ENCODE measurements at places on chromosomes 4 and X.

- no peak for DNase-seq
Measured at GRCh38 chrX:124030520-124030919, 69.0 kb downstream of the STAG2 start.

DNA sequence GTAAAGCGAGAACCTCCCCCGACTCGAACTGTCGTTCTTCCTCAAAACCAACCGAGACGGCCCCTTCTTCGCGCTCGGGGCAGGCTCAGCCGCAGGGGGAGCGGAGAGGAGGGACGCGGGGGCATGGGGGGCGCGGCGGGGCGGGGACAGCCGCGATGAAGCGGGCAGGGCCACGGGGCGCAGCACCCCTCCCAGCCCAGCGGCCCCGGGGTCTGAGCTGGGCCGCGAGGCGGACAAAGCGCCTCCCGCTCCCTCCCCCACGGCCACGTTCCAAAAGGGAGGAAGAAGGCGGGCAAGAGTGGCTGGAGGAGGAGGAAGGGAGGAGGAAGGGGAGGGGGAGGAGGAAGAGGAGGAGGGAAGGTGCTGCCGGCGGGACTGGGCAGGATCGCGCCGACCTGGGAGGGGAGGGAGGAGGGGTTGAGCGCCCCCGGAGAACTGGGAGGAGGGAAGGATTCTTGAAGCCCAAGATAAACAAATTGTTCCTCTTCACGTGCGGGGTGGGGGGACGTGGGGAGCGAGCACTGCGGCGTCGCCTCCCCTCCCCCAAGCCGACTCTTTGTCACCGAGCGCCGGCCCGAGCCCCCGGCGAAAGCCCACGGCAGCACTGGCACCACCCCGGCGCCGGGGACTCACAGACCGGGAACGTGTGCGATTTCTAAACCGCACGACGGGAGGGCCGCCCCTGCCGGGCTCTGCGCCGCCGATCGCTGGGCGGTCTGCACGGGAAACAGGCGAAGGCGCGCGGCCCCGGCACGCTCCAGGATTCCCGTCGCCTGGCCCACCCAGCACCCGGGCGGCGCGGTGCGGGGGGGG is 2.9 kb downstream of the MAML3 start:
- peak; percentile 27 for DNase-seq

GRCh38 chr4:65399084-65399483 is 271.2 kb downstream of the EPHA5 start:
- no peak for DNase-seq

- DNase-seq = no peak
Measured at GRCh38 chr4:176376032-176376614, 56.4 kb downstream of the SPCS3 start.
